ENCODE measurements at places on chromosomes 16 and 17.

GRCh38 chr17:41061964-41062363 is 2.0 kb upstream of the KRTAP2-3 start:
- DNase-seq, result no peak

DNA sequence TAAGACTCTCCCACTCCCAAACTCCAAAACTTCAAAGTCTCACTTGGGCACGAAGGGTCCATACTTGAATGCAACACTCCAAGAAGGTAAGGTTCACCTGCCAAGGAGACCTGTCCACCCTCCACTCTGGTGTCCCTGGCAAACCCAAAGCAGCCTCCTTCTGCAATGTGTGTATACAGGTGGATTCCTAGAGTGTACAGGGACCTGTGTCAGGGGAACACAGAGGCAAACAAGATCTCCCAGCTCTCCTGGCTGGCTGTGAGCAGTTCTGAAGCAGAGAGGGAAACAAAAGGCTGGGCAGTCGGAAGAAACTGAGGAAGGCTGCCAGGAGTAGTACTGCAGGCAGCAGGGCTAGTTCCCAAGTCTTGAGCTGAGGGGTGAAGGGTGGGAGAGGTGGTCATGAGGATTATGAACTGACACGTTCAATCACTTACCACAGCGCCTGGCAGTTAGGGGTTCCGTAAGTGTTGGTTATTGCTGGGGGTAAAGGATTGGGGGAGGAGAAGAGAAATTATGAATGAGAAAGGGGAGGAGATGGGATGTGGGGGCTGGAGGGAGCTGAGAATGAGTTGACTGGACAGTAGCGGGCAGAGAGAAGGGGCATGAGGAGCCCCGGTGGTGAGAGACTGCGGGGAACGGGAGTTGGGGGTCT is 795 bp downstream of the KCTD13 start:
- DNase-seq, result no peak

DNA sequence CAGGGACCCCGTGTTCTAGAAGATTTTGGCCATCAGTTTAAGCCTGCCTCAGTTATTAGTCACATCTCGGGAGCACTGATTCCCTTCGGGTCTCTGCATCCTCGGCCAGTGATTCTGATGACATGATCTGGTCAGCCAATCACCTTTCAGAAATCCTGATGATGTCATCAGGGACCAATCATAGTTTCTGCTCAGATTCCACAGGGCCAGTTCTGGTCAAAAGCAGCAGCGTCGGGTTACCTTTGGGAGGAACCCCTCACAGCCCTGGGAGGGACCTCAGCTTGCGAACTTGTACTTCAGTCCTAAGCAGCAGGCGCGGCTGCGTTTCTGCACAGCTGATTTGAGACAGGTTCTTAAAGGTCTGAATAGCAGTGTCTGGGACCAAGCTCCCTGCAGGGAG is 13.9 kb downstream of the KDM8 start:
- no peak for DNase-seq

GRCh38 chr17:56756536-56756935 is 77.2 kb downstream of the C17orf67 start:
- no peak for DNase-seq
